GM13977 (cell line): ENCODE measurements at places on chromosomes 12 and 14.

DNA sequence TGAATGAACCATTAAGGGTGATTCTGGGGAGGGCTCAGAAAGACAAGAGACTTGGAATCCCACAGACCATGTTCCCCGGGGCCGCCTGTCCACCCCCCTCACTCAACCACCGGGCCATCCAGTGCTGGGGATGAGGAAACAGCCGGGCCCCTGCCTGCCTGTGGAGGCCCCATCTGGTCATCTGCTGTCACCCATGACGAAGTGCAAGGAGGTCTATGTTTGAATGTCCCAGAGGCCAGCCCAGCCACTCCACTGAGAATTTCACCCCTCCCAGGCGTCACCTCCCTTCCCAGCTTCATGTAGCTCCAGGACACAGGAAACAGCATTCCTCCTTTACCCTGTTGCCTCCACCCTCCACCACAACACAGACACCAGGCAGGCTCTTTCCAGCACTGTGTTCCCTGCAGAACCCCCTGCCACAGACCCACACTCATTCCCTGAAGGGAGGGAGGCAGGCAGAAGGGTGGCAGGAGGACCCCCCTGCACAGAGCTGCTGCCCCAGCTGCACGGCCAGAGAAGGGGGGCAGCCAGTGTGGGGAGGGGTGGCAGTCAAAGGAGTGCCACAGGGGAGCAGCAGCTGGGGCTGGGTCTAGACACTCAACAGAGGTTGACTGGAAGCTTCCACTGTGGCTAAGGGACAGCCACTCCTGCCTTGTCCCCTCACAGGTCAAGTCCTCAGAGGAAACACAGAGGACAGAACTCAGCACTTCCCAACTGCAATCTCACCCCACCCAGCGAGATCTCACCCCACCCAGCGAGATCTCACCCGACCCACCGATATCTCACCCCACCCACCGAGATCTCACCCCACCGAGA lies 50.3 kb upstream of the PPP2R5C start:
- DNase-seq = no peak

DNA sequence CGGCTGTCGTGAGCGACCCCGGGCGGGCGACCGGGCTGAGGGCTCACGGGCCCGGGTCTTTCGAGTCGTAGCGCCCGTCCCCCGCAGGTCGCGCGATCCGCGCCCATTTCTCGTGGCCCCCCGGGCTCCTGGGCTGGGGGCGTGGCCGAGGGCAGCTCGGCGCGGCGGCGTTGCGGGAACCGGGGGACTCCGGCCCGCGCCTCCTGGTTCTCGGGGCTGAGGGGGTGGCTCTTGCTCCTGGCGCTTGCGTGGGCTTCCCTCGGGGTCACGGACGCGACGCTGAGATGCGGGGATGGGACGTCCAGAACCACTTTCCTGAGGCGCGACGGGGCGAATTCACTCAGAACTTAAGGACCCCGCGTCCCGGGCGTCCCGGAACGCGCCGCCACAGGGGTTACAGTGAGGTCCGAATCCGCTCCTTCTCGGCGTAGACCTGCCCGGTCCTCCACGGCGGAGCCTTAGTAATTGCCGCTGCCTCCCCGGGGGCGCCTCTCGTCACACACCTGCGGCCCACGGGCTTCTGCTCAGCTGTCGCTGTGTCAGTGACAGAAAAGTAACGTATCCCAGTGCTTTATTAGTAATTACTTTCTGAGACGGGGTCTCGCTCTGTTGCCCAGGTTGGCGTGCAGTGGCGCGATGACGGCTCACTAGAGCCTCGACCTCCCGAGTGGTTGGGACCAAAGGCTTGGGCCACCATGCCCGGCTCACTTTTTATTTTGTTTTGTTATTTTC lies 606 bp downstream of the EP400 start:
- DNase-seq = peak; percentile 58

GRCh38 chr14:97848317-97848980 lies 1051.3 kb downstream of the VRK1 start:
- DNase-seq = no peak

- DNase-seq = no peak
These were observed 47.1 kb upstream of the CDKN3 start for GRCh38 chr14:54349713-54350112.

DNA sequence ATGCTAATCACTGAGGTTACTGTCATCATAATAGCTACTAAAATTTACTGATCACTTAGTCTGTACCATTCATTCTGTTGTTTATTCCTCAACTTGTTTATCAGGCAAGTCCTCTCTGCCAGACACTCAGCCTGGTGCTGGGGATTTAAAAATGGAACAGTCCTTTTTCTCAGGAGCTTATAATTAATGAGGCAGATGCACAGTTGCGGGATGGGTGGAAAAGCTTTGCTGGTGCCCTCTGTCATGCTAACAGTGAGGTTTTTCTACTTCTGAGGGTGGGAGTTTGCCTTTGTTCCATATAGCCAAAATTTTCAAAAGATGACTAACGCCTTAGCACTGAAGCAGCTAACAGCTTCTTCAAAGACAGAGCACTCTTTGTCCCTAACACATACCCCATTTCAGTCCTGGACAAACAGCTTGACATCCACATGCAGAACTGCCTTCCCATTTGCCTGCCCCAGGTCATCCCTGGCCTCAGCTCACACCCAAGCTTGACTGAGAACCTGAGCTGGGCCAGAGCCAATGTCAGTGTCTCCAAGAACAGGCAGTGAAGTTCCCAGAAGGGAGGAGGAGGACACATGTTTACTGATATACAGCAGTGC lies 30.8 kb upstream of the HSPB8 start:
- DNase-seq = no peak

- no peak for DNase-seq
These were observed 65.3 kb downstream of the MAP1LC3B2 start for GRCh38 chr12:116624516-116624915.

DNA sequence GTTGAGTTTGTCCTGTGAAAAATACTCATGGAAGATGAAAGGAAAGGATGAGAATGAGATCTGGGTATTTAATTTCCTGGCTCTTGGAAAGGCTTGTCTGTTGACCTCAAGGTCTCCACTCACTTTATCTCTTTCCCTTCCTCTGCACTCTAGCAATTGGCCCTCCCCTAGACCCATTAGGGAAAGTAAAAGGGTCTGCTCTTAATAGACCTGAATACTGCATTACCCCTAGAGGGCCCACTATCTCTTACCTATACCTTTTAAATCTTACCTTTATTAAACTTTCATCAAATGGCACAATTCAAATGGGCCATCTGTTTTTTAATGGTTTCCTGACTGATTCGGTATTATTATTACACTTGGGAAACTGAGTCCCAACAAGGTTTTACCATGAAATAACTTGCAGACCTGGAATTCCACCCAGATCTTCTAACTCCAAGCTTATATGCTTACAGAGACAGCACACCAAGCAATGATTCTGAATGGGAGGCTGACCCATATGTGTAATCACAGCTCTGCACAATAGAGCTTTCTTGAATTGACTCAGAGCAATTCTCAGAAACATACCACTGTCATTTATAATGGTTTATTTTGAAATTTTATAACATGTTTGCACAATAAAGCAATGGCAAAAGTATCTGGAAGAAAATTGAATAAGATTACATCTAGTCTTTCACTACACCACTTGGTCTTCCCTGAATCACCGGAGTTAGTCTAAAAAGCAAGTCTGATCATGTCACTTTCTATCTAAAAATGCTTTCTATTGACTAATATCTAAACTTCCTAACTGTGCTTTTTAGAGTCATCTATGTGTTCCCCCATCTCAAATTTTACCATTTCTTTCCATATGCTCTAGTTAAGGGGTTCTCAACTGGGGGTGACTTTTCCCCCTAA lies 618.5 kb downstream of the NRXN3 start:
- no peak for DNase-seq

DNA sequence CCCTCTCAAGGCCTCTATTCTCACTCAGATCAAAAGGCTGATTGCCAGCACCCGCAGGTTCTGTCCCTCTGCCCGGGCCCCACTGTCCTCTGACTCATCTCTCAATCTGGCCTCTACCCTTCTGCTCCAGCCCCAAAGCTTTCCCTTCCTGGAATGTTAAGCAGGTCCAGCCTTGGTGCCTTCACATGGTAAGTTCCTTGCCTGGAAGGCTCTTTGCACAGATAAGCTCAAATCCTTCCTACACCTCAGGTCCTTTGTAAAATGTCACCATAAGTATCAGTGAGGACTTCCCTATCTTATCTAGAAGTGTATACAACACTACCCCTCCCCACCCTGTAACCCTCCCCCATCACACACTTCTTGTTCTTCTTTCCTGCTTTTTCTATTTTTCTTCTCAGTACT lies 22.2 kb downstream of the LPCAT3 start:
- DNase-seq = no peak

DNA sequence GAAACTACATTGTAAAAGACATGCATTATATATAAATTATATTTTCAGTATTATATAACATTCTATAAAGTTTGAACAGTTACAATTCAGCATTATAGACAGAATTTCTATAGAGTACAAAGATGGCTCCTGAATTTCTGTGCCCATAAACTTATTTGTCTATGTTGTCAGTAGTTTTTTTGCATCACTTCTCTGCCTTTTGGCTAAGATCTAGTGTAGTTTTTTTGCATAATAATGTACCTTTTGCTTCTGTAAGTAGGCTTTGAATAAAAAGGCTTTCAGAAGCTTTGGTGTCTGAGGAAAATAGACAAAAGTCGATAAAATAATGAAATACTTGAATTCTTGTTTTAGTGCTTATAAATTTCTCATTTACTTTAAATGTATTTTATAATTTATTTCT lies 11.1 kb downstream of the DNAL1 start:
- DNase-seq = no peak

- no peak for DNase-seq
These were observed 41.6 kb downstream of the DEGS2 start for GRCh38 chr14:100117633-100118395.

DNA sequence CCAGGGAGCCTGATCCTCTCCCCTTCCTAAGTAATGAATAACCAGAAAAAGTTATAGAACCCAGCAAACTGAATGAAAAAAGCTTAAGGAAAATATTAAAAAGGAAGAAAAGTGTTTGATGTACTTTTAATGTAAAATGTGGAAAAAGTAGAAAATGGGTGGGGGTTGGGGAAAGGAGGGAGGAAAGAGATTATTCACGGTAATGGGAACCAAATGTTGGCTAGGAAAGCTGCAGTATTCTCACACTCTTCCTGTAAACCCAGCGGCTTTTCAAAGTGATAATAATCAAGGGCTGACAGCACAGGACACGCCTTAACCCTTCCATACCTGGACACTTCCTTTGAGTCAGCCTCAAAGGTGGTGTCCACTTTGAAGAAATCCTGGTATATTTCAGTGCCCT lies 139.2 kb downstream of the TGFB3 start:
- DNase-seq = no peak

GRCh38 chr12:120100630-120101029 lies 15.9 kb downstream of the RAB35 start:
- no peak for DNase-seq

GRCh38 chr14:94143711-94144110 lies 14.3 kb upstream of the IFI27L2 start:
- DNase-seq = no peak

DNA sequence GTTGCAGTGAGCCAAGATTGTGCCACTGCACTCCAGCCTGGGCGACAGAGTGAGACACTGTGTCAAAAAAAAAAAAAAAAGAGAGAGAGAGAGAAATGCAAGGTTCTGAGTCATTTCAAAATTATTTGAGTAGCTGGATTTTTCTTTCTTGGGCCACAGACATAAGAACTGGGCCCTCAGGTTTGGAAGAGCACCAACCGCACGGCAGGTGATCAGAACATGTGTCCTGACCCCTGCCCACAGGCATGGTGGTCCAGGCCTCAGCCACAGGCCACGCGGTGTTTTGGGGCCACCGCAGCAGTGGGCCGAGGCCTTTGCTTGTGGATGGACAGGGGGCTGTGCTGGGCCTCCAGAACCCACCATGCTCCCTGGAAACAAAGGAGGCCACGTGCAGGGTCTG lies 126.7 kb downstream of the CALM1 start:
- no peak for DNase-seq

DNA sequence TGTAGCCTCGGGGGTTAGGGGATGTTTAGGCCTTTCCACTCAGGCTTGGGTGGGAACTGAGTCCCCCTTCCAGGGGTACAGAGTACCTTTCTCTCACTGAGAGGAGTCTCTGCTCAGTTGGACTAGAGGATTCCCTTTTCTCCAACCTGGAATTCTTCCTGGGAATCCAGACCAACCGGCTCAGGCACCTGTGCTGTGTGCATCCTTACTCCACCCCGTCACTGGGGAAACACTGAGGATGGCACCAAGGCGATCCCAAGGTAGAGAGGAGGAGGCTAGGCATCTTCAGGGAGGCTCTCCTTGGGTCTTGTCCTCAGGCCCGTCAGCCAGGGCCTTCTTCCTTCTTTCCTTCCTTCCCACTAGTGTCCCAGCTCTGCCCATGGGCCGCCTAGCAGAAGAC lies 871 bp upstream of the TGM1 start:
- no peak for DNase-seq

DNA sequence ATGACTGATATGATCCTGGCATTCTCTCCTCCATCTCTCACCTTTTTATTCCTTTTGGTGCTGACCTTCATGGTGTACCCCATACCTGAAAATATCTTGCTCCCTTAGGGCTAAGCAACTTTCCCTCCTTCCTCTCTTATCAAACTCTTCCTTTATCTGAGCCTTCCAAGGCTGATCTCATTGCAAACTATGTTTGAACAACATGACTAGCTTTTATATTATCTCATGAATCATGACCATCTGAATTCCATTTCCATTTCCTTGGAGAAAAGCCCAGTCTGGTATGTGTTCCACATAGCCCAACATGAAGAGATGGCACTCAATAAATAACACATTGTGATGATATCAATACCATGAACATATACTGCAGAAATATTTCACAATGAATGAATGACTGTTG lies 111.6 kb downstream of the TSPAN8 start:
- DNase-seq = no peak

GRCh38 chr12:47145188-47145587 lies 65.4 kb upstream of the AMIGO2 start:
- no peak for DNase-seq

DNA sequence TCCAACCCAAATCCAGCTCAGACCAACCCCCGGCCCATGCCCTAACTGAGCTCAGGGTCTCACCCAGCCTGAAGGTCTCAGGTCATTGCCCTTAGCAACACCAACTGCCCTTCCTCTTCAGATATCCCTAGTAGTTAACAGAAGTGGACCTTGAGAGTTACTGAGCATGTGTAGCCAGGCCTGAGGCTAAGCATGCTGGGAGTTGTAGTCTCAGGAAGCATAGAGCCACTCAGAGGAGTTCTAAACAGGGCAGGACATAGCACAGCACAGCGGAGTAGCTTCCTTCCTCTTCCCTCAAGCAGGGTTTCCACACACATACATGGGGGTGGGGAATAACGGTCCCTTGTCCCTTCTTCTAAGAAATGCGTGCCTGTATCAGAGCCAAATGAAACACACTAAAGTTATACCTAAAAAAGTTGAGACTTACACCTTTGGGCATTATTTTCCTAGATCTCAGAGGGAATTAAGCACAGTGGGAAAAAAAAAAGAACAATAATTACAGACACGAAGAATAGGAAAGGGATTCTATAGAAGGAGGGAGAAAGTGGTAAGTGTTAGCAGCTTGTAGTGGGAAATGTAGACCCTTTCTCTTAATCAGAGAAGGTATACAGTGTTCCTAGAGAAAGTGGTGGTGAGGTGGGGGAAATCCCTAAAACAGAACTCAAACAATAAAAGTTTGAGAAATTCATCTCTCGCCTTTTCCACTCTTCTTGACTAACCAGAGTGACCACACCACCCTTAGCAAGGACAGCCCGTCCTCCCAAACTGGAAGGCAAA lies 4.4 kb downstream of the KMT2D start:
- DNase-seq = peak; percentile 91

- DNase-seq = no peak
These were observed 74.0 kb downstream of the PLEKHG3 start for GRCh38 chr14:64778104-64778754.
